ENCODE measurements at places on chromosomes 16 and 17.
A peak's percentile ranks its signal among the peaks of the same experiment; 100 is the strongest.

DNA sequence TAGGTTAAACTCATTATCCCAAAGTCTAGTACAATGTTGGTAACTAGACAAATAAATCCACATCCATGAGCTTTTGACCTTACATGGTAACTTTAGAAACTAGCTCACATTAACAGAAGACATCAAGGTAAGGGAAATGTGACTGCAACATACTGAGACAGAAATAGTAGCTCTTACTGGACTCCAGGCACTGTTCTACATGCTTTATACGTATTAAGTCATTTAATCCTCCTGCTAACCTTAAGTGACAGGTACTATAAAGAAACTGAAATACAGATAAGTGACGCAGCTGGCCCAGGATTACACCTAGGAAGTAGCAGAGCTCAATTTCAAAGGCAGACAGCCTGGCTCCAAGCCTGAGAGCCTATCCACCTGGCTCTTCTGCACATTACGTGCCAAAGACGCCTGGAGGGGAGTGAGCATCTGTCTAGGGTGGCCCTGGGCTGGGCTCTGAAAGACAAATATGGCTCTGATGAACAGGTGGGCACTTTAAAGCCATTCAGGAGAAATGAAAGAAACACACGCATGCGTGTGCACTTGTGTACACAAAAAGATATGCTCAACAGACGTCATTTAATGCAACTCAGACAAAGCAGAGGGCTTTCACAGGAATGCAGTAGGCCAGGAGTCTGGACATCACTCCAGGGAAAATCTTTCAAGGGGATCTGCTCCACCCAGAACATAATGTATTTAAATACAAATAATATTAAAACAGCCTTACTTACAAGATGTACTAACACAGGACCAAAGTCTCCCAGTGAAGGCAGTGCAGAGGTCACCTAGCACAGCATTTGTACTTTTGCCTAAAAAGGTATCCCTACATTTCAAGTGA lies 4.4 kb downstream of the ZC3H7A start:
- DNase-seq: no peak

DNA sequence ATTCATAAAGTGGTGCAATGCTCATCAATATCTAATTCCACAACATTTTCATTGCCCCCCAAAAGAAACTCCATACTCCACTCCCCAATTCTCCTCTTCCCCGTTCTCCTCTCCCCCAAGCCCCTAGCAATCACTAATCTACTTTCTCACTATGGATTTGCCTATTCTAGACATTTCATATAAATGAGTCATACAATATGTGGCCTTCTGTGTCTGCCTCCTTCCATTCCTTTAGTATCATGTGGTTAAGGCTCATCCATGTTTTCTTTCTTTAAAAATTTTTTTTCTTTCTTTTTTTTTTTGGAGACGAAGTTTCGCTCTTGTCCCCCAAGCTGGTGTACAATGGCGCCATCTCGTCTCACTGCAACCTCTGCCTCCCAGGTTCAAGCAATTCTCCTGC lies 56.3 kb upstream of the HAS3 start:
- DNase-seq: no peak

GRCh38 chr16:23570992-23571632 lies 13.6 kb downstream of the UBFD1 start:
- DNase-seq: no peak

DNA sequence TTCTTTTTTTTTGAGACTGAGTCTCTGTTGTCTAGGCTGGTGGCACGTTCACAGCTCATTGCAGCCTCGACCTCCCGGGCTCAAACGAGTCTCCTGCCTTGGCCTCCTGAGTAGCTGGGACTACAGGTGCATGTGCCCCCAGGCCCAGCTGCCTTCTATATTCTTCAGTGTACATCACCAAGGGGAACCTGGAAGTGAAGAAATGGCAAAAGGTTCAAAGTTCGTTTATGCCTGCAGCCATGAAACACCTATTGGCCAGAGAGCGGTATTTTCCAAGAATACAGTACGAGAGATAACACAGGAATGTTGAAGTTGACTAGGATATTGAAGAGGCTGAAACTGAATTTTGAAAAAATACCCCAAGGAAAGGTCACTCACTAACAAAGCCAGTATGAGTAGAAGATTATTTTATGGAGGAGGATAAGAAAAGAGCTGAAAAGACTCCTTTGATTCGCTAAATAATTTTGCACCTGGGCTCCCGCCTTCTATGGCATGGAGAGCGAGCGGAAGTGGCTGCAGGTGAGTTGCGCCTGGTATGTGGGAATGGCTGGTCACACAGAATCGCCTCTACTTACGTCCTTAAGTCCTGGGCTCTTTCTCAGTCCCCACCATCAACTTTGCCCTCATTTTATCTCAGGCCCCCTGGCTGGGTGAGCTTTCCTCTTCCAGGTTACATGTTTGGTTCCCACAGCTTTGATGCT lies 9.8 kb downstream of the ST6GALNAC1 start:
- no peak for DNase-seq

- no peak for DNase-seq
Measured at GRCh38 chr16:57434003-57434402, 13.2 kb downstream of the CIAPIN1 start.

DNA sequence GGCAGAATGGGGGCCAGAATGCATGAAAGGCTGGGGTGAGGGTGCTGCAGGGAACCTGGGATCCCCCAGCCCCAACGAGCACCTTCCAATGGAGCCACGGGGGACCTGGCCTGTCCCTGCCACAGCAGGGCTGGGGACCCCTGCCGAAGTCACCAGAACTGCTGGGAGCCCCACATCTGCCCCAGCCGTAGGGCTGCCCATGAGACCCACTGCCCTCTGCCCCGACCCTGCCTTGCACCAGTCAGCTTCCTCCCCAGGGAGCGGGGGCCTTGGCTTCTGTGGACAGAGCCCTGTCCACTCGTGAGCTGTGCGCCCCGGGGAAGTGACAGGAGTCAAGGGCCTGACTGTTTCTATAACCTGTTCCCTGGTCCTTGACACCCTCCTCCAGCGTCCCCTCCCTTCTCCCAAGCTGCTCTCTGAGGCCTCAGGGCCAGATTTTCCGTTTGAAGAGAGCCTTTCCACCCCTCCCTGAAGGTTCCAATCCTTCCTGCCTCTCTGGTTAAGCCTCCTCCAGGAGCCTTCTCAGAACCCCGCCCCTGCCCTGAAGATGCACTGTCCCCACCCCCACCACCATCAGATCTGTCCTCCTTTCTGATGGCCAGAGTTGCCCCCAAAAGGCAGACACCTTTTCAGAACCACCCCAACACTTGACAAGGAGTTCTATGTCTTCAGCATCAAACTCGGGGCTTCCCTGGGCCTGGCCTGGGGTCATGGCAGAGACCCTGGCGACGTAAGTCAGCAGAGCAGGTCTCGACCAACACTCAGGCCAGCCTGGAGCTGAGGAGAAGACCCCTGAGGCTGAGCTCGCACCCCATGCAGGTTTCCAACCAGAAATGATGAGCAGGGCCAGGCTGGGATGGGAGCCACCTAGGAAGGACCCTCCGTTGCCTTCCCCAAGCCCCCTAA lies 10.7 kb upstream of the PRR29 start:
- no peak for DNase-seq

DNA sequence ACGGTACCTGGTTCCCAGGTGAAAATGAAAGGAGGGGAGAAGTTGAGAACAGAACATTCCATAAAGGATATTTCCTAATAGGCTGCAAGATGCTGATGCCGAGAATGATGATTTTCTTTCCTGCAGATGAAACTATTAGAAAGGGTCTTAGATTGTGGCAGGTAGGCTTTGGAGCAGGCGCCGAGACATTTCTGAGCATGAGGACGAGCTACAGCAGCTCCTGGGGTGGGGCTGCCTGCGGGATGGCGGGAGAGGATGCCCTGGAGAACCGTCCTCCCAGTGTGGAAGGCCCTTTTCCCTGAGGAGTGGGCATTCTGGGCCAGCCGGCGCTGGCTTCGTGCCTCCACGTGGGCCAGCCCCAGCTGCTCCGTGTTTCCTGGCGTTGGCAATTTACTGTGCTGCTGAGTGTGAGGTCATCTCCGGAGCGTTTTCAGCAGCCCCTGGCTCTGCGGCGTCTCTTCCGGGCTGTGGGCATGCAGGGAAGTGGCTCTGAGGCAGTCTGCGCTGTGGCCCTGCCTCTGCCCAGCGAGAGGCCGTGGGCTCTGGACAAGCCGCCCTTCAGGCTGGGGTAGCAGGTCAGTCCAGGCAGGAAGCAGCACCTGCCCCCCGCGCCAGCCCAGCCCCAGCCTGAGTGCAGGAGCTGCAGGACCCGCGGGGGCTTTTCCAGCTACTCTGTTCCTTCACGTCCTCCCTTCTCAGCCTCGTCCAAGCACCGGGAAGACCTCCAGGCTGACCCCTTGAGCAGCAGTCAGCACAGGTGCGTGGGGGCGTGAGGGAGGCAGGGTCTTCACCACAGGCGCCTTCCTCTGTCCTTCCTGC lies 12.2 kb downstream of the ENGASE start:
- no peak for DNase-seq

DNA sequence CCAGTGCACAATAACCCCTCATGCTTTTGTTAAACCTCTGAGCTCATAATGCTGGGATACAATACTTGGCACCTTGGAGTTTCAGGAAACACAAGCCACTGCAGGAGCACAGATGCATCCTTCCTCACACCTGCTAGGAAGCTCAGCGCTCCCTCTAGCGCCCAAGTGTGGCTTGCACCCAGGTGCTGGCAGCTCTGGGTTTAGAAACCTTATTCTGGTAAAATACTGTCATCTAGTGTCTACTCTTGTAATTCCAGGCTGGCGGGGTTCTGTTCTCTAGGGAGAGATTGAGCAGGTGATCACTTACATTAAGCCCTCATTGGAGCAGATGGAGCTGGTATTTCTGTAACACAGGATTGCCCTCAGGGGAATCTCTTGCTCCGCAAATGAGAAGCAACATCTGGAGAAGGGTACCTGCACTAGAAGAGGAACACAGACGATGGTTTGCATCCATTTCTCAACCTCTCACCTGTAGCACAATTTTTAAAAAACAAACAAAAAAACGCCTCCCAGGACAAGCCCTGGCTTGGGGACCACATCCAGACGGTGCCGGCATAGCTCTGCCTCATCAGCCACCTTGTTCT lies 1.5 kb downstream of the CCL1 start:
- DNase-seq: peak; percentile 97

DNA sequence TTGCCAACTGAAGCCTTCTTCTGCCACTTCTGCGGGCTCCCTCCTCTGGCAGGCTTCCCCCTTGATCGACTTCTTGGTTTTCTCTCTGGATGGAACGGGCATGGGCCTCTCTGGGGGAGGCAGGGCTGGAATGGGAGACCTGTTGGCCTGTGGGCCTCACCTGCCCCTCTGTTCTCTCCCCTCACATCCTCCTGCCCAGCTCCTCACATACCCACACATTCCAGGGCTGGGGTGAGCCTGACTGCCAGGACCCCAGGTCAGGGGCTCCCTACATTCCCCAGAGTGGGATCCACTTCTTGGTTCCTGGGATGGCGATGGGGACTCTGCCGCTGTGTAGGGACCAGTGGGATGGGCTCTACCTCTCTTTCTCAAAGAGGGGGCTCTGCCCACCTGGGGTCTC lies 6.5 kb upstream of the LASP1NB start:
- DNase-seq: no peak

GRCh38 chr17:34406226-34406625 lies 43.2 kb upstream of the CCL1 start:
- DNase-seq: no peak

DNA sequence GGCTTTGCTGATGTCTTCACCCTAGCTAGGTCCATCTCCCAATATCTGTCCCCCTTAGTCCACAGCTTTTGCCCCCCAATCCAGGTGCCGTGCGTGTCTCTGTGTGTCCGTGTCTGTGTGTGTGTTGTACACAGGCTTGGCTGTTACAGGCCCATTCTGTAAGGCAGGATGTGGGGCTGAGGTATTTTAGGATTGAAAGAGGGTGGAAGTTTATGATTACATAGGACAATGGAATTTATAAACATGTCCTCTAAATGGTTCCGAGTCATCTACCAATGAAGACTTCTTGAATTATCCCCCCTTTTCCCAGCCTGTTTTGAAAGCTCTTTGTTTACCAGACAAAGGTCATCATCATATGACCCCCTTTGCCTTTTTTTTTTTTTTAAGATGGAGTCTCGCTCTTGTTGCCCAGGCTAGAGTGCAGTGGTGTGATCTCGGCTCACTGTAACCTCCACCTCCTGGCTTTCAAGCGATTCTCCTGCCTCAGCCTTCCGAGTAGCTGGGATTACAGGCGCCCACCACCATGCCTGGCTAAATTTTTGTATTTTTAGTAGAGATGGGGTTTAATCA lies 21.9 kb downstream of the ACE start:
- no peak for DNase-seq

- peak; percentile 24 for DNase-seq
Measured at GRCh38 chr17:40103071-40103661, 2.8 kb upstream of the NR1D1 start.

GRCh38 chr17:9522074-9522473 lies 53.5 kb downstream of the STX8 start:
- no peak for DNase-seq

DNA sequence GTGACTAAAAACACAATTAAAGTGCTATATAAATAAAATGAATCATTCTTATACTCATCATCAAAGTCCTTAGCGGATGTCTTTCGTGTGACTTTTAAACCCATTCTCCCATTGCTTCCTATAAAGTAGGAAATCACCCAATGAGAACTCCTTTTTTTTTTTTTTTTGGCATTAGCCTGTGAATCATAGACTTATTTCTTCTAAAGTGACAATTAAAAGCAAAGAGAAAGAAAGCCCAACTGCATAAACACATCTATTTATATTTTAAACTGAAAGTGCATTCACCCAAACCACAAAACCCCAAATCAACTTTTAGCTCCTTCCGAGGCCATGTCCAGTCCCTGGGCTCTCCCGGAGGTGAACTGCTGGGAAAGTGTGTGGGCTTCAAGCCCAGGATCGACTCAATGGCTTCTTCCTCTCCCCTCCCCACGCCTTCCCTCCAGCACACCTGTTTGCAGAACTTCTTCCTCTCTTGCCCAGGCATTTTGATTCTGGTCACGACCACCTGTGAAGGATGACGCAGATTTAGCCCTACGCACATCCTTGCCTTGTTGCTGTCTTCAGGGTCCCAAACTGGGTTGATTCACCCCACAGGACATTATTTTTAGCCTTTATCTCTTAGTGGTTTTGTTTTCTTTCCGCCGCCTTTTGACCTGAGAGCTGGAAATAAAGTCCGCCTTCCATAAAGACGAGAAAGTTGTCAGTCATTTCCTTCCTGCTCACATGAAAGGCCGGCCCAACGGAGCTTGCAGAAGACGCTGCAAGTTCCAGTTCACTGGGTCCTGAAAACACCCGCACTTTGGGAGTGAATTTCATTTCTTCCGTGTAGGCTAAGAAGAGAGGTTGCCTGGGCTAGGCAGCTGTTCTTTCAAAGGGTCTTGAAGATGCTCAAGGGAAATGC lies 166.8 kb downstream of the MAP2K6 start:
- no peak for DNase-seq

GRCh38 chr17:55219934-55220333 lies 44.8 kb upstream of the HLF start:
- DNase-seq: no peak

- no peak for DNase-seq
Measured at GRCh38 chr17:80116276-80116920, 15.0 kb downstream of the GAA start.
